Fibroblast of skin of left biceps (primary cell): ENCODE measurements at places on chromosomes 2 and 18.

DNA sequence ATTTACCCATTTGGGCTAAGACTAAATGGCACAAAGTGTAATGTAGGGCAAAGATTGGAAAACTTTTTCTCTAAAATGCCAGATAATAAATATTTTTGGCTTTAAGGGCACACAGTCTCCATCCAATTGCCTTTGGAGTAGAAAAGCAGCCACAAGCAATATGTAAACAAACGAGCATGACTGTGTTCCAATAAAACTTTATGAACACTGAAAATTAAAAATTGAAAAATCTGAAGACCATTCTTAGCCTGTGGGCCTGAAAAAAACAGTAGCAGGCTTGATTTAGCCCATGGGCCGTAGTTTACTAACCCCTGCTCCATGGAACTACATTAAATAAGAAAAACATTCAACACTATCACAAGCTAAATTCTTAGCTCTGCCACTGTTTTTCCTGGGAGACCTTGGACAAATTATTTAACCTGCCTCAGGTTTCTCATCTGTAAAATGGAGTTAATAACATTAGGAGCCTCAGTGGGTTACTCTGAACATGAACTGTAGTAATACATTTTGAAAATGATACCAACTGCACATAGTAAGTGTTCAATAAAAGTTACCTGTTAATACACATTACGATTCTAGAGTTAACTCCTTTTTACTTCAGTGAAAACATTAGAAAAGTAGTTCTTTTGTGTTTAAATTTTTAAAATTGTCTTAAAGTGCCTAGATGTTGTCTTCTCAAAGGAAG, 1.3 kb downstream of the IFIH1 start:
- DNase-seq = no peak

DNA sequence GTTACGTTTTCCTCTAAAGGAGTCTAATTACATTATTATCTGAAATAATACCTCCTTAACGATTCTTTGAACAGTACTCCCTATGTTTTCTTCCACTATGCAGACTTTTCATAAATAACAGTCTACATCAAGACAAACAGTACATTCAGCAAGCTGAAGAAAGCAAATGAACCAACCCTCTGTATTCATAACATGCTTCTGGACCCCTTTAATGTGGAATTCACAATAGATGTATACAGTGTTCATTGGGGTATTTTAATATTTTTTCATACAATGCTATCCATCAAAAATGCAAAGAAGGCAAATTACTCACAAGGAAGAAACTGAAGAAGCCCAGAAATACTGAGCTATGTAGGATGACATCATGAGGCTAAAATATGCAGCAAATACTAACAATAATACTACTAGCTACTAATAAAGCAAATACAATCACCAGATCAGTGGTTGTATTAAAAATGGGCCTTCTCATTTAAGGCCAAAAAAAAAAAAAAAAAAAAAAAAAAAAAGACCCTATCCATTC, 408.6 kb downstream of the MTX2 start:
- no peak for DNase-seq

DNA sequence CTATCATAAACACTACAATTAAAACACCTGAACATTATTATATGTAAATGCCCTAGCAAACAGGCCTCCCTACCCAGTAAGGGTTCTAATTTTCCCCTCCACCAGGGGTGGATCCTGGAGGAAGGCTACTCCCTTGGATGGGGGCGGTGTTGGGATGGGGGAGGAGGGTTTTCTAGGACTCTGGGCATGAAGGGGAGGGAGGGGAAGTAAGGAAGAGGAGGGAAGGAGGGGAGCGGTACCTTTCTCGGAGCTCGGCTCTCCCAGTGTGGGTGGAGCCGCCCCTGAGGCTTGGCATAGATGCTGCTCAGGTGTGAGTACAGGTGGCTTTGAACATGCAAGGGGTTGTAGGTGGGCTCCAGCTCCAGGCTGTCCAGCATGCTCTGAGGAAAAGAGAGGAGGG, 5.4 kb downstream of the DOK1 start:
- no peak for DNase-seq

DNA sequence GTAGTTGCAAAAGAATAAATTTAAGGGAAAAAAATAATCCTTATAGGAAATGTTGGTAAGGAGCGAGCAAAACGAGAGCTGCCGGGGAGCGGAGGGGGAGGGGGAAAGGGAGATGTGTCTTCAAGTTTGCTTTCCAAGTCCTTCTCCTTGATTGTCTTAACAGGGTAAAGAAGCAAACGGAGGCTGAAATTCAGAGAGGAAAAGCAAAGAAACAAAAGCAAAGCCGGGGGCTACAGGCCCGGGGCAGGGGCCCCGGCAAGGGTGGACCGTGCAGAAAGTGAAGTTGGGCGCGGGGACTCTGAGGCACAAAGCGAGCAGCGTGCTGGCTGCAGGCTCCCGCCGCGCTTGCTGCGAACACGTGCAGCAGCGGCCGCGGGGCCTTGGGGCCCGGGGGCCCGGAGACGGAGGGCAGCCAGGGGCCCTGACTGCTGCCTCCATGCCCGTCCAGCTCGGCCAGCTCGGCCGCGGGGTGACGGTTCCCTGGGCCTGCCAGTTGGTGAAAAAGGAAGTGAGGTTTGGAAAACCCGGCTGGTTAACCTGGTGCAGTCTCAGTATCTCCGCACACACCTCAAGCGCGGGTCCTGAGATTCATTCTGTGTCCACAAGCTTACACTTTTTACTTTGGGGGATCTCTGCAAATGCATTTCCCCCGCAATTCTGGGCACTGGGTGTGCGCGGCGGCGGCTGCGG, 4.1 kb downstream of the BCL11A start:
- no peak for DNase-seq

DNA sequence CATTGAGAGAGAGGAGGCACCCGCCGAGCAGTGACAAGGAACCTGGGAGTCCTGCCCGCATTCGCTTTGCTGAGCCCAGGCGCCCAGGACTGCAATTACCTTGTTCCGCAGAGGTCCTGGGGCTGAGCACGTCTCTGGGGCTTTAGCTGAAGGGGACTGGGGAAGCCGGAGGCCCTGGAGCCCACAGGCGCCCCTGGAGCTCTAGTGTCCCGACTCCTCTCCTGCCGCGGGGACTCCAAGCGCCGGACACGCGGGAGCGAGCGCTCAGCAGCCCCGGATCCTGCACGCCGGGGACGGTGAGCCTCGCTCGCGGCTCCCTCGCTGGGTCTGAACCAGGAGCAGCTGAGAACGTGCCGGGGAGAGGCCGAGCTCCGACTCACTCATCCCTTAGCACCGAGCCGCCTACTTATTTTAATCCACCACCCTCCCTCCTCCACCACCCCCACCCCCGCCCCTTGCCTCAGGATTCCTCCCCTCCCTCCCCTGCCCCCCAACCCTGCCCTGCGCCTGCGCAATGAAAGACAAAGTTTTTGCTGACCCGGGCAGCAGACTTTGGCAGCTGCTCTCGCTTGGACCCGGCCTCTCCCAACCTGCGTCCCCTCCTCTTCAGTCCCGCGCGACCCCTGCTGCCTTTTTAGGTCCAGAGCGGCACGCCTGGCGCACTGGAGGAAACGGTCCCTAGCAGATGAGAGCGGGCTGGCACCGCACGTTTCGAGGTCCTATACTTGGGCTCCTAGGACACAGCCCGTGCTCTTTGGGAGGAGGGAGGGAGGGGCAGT, at the start of gene OSR1:
OSR1 (minus strand) TSS at position 382 of the 779 bp plus-strand sequence. CDS start 4,818 bp downstream, outside the sequence.
- DNase-seq = peak; percentile 53

DNA sequence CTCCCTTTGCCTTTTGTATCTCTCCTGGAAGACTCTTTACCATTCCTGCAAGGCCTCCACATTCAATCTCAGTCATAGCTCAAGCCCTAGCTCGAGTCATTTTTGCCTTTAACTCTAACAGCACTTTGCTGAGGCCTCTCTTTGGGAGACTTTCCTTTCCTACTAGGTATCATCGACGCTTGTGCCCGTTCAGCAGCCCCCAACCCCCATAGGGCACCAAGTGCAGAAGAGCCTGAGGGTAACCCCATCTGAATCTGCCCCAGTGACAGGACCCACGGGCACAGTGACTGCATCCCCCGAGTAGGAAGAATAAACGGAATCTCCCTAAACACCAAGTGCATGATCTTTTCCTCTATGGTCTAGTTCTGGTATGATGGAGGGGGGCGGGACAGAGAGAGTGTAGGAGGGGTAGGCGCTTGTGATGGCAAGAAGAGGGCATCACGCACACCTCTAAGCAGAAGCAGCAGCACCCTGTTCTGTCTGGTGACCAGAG, 66.3 kb downstream of the UXS1 start:
- no peak for DNase-seq

DNA sequence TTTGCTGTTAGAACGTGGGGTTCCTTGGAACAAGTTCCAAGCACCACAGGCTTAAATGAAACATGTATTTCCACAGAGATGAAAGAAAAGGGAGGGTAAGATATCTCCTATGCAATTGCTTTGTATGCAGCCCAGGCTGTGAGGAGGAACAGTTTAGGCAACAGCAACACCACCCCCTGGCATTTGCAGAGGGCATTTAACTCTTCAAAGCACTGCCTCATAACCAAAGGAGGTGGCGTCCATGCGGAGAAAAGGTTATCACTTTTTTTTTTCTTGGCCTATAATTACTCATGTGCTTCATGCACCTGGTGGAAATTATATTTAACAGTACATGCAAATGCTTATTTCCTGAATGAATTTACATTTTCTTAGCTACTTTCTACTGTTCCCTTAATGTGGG, 286.0 kb downstream of the LPIN1 start:
- no peak for DNase-seq
